ENCODE measurements at places on chromosomes 12 and 14.

- no peak for DNase-seq
Observed at GRCh38 chr12:124326871-124327270, 32.0 kb downstream of the RFLNA start.

- DNase-seq, result no peak
Observed at GRCh38 chr14:104592785-104593184, 11.8 kb downstream of the TMEM179 start.

- DNase-seq, result no peak
Observed at GRCh38 chr12:52035190-52035589, 16.1 kb upstream of the NR4A1 start.

DNA sequence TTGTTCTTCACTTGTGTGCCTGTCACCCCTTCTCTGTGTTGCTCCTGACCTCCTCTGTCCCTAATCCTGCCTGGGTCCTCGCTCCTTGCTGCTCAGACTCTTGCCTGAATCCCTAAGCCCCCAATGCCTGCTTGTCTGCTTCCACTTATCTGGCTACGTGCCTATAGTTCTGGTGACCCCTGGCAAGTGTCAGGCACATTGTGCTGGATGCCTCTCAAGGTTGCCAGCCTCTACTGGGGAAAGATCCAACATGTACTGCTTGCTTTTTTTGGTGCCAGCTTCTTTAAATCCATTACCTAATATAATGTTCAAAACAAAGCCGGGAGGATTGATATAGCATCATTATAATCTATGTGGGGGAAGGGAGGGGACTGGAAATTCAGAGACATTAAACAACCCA lies 448.0 kb upstream of the CCDC196 start:
- no peak for DNase-seq

- no peak for DNase-seq
Observed at GRCh38 chr12:90129366-90130030, 420.9 kb upstream of the ATP2B1 start.

GRCh38 chr12:27505109-27505508 lies 18.9 kb upstream of the PPFIBP1 start:
- no peak for DNase-seq

DNA sequence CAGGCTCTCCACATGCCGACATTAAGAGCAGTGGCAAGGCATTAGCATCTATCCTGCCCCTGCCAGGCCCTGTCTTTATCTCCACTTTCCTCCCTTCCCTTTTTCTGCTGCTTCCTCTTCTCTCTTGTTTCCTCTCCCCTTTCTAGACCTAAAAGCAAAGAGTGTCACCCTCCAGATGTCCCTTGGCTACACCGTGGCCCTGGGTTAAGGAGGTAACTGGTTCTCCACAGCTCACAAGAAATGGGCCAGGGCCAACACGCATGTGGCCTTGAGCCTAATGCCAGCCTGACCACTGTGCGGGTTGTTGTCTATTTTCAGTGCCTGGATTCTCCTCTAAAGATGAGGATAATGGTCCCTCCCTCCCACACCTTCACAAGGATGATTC lies 41.7 kb upstream of the DDX11 start:
- DNase-seq, result no peak

- DNase-seq, result no peak
Observed at GRCh38 chr12:74817499-74817898, 279.9 kb downstream of the ATXN7L3B start.

DNA sequence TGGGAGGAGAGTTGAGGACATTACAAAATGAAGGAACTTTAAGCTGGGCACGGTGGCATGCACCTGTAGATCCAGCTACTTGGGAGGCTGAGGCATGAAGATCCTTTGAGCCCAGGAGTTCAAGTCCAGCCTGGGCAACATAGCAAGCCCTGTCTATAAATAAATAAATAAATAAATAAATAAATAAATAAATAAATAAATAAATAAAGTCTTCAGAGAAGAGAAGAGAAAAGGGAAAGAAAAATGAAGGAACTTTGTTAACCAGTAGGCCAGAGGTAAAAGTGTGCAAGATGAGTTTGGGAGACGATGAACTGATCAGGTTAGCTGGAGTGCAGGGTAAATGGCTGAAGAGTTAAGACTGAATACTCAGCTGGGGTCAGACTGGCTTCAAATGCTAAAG lies 20.1 kb downstream of the PNMA1 start:
- DNase-seq, result no peak

- no peak for DNase-seq
Observed at GRCh38 chr14:56004786-56005185, 113.4 kb upstream of the PELI2 start.

DNA sequence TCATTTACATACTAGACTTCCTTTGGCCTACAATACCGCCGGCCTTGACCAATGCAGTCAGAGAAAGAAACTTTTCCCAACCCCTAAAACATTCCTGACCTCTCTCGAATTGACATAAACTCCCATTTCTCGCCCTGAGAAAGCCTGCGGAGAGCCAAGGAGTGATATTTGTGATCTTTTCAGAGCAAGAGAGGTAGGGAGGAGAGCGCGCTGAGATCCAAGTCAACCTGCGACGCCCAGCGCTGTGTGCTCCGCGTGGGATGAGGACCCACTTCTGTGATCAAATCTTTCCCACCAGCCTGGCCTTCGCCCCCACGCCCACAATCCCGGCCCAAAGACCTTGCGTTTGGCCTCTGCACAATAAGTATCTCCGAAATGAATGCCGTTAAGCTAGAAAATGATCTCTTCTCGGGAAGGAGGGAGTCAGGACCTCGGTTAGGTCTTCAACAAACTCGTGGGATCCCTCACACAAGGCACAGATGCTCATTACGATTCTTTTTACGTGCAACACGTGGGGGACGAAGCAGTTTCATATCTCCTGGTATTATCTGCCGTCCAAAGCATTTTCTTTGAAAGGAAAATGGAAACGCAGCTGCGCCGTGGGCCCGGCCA lies 6.3 kb upstream of the NPAS3 start:
- no peak for DNase-seq

GRCh38 chr12:26056335-26056734 lies 68.5 kb downstream of the BHLHE41 start:
- DNase-seq, result no peak

DNA sequence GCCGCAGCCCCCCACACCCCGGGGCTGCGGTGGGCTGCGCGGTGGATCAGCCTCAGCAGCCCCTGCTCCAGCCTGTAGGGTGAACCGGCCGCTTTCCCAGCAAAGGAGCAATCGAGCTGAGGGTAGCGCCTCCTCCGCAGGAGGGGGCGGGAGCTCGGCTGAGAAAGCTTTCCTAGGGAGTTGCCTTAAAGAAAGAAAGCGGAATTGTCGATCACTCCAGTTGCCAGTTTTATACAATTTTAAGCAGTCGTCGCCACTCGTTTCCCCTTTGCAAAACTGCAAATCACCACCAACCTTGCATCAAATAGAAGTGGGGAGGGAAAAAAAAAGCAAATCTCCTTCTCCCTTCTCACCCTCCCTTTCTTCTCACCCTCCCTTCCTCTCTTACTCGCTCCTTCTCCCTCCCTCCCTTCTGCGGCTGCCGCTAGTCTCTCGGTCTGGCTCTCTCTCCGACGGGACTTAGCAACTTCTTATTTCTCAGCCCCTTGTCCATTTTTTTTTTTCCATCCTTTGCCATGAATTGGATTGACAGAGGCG lies at the start of gene PDE3A:
TSS of gene PDE3A (plus strand) at position 424 of the 537 bp plus-strand sequence. CDS start 748 bp downstream, outside the sequence.
- DNase-seq, result no peak

GRCh38 chr12:52795694-52796428 lies at the start of gene KRT3:
TSS of gene KRT3 (minus strand) at chr12:52796117. CDS start at chr12:52796042, 75 bp downstream.
- DNase-seq, result no peak

DNA sequence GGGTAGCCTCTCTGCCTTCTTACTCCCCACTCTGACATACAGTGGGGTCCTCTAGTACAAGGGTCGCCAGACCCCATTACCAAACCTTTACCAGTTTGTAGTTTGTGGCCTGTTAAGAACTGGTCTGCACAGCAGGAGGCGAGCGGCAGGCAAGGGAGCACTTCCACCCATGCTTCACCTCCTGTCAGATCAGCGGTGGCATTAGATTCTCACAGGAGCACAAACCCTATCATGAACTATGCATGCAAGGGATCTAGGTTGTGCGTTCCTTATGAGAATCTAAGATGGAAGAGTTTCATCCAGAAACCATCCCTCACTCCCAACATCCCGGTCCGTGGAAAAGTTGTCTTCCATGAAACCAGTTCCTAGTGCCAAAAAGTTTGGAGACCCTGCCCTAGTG lies 146.5 kb downstream of the HMGA2 start:
- no peak for DNase-seq

DNA sequence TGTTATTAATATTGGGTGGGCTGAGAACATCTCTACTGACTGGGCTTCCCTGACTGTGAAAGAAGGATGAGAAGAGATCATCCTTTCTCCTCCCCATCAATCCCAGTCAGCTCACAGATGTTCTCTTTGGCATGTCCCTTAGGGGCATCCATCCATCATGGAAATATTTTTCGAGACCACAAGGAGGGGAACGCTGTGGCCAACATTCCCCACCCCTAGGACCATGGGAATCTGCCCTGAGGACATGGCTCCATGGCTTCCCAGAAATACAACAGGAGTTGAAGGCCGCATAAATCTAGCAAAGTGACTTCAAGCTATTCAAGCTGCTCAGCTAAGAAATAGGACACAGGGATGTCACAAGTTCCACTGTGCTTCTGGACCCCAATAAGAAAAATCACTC lies 456.8 kb downstream of the MED13L start:
- DNase-seq, result no peak

GRCh38 chr14:54906075-54906474 lies 3.4 kb upstream of the GCH1 start:
- no peak for DNase-seq

DNA sequence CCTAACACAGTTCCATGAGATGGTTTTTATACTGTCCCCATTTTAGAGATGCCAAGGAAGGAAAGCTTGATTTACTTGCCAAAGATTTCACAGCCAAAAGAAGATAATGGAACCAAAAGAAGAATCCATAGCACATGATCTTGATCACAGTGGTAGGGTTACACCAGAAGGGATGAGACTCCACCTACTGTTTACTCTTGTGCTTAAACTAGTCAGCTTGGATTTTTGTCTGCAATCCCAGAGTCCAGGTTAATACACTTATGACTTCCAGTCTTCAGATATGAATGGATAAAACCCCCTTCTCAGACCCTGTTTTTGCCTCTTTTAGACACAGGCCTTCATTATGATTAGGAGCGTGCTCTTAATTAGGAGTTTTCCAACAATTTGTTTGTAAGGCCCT lies 454.2 kb downstream of the AEBP2 start:
- DNase-seq, result no peak

GRCh38 chr14:67393689-67394088 lies 18.3 kb downstream of the PLEK2 start:
- DNase-seq, result no peak

DNA sequence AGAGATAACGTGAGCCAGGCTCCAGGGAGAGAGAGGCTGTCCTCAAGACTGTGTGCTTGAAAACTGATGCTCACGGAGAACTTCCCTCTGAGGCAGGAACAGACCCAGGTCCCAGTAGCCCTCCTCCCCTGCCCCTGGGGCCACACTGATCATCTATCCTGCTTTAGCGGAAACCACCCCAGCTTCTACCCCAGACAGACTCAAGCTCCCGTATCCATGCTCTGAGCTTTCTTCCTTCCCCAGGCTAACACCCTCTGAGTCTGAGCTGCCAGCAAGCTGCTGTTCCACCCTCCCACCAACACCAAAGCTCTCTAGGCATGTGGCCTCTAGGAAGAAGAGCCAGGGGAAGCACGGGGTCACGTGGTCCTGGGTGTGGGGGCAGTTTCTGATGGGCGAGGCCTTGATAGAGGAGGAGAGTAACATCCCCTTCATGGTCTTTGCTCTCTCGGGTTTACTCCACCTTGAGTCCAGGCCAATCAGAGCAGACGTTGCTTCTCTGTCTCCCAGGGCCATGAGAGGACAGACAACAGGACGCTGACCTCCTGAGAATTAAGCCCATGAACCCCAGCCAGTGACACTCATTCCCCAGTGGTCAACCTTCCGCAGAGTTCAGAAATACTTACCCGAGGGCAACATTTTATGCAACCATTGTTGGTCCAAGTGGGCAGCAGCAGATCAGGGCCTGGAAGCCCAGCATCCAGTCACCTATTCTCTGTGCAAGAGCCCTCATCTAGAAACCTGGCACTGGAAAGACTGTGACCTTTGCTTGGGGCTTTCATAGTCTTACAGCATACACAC lies 1.4 kb downstream of the PCK2 start:
- peak; percentile 43 for DNase-seq

DNA sequence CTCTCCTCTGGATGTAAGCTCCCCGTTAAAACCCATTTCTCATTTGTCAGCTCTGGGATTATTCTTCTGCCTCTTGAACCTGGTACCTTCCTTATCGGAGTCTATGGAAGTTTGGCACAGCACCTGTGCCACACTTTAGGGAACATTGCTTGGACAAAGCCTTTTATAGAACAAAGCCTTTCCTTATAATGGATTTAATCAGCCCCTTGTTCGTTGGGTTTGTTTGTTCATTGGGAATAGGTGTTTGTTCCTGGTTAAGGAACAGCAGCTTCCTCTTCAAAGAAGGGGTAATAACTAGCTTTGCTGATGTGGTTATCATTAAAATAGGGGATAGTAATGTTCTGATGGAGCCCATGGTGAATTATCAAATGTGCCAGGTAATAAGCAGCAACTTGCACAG lies 70.4 kb downstream of the NRXN3 start:
- no peak for DNase-seq

- no peak for DNase-seq
Observed at GRCh38 chr14:104774453-104775072, 21.0 kb downstream of the AKT1 start.

DNA sequence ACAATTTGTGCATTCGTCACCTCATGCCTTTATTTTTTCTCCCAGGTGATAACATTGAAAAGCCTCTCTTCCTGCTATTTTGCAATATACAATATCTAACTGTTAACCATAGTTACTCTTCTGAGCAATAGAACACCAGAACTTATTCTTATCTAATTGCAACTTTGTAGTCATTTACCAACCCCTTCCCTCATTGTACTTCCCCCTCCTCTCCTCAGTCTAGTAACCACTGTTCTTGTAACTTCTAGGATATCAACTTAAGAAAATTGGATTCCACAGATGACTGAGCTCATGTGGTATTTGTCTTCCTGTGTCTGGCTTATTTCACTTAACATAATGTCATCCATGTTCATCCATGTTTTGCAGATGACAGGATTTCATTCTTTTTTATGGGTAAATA lies 7.6 kb downstream of the MUCL1 start:
- DNase-seq, result no peak

- no peak for DNase-seq
Observed at GRCh38 chr12:48119834-48120195, 651 bp downstream of the PFKM start.

- no peak for DNase-seq
Observed at GRCh38 chr12:40171501-40171900, 53.3 kb upstream of the LRRK2 start.

DNA sequence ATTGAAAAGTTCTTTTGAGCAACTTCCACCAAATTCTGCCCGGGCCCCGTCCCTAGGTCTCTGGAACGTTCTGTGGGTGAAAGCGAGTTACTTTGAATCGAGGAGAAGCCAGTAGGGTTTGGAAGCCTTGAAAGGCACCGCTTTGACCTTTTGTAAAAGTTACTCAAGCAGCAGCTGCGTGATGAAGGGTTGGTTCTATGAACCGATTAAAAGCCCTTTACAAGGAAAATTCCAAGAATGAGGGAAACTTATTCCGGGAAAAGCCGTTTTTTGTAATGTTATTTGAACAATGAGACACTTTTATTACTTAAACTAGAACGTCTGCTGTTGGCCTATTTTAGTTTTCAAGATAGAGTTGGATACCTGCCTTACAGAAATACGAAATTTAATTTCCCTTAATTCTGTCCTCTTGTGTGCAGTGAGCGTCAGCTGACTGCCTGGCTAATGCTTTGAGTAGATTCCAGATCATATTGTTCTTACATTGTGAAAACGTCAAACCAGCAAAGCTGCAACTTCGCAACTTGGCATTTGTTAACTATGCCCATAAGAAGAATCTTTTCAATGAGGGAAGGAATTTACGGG lies 906 bp downstream of the LARP4 start:
- DNase-seq, result no peak

- DNase-seq, result no peak
Observed at GRCh38 chr14:81220580-81220829, 254 bp downstream of the GTF2A1 start.

All from stimulated activated CD4-positive, alpha-beta T cell treated with anti-CD3 and anti-CD28 coated beads, TNF-alpha, amount 100 ng/mL, for 1 hour (primary cell).